ENCODE measurements at places on chromosomes 13 and 19. TPM values are rescaled to one million over a fixed set of nuclear protein-coding genes. Genes with fewer than 3 reads are reported as not detected.

UHRF1 gene
- total RNA-seq, result 10.5 TPM

GRCh38 chr13:110306340-110306959 is 507 bp downstream of the COL4A1 start:
- peaks cover 42% of the 10 kb centered on the region for H3K27me3 ChIP-seq
- H3K4me1 ChIP-seq, result peaks cover 49% of the 10 kb centered on the region
- peaks cover 5% of the 10 kb centered on the region for H3K36me3 ChIP-seq
- peak; percentile 63 for DNase-seq

ZNF442 gene
- total RNA-seq, result 13.2 TPM

FAM83E gene
- total RNA-seq, result 0.61 TPM

GRCh38 chr13:99342723-99343315 is 35.6 kb upstream of the GPR183 start:
- no peaks in the 10 kb centered on the region for H3K27me3 ChIP-seq
- peaks cover 8% of the 10 kb centered on the region for H3K4me1 ChIP-seq
- H3K36me3 ChIP-seq, result peaks cover 27% of the 10 kb centered on the region
- no peak for DNase-seq
- no peak overlapping the region for H3K4me3 ChIP-seq

DNA sequence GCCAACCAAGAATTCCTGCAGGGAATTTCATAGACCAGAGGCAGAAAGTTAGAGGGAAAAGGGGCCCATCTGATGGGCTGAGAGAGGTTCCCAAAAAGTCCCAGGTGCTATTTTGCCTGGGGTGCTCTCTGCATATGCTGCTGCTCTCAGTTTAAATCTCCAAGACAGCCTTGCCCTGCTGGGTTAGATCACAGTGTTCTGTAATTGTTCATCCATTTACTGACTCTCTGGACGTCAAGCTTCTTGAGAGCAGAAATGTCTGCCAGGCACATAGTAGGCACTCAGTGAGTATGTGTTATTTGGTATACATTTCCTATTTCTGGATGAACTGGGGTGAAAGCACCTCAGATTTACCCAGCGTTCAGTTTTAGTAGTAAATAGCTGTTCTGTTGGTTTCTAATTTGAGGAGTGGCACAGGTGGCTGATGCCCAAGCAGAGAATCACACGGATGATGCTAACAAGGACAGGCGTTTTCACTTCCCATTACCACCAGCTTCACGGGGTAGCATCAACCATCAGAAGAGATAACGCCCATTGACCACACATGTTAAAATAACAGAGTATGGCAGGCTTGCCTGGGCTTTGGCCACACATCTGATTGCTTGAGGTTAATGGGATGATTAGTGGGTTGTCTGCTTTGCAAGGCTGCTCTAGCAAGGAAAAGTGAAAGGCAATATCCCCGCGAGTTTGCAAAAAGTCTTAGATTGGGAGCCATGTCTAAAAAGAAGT is 161.1 kb downstream of the SLC7A1 start:
- no peak overlapping the region for H3K4me3 ChIP-seq
- no peaks in the 10 kb centered on the region for H3K27me3 ChIP-seq
- H3K36me3 ChIP-seq, result no peaks in the 10 kb centered on the region

DNA sequence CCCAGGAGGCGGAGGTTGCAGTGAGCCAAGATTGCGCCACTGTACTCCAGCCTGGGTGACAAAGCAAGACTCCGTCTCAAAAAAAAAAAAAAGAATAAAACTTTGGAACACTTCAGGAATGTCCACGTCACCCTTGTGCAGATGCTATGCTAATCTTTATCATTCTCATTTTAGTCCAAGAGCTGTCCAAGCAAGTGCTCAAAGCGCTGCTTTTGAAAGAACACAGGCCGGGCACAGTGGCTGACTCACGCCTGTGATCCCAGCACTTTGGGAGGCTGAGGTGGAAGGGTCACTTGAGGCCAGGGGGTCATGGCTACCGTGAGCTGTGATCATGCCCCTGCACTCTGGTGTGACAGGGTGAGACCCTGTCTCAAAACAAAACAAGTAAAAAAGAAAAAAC is 11.1 kb upstream of the UQCR11 start:
- no peak overlapping the region for H3K27ac ChIP-seq
- no peak overlapping the region for H3K4me3 ChIP-seq
- peaks cover 93% of the 10 kb centered on the region for H3K36me3 ChIP-seq
- no peak for DNase-seq

Measured in spinal cord (tissue), 10 donors.